ENCODE measurements at places on chromosomes 3 and 15.

DNA sequence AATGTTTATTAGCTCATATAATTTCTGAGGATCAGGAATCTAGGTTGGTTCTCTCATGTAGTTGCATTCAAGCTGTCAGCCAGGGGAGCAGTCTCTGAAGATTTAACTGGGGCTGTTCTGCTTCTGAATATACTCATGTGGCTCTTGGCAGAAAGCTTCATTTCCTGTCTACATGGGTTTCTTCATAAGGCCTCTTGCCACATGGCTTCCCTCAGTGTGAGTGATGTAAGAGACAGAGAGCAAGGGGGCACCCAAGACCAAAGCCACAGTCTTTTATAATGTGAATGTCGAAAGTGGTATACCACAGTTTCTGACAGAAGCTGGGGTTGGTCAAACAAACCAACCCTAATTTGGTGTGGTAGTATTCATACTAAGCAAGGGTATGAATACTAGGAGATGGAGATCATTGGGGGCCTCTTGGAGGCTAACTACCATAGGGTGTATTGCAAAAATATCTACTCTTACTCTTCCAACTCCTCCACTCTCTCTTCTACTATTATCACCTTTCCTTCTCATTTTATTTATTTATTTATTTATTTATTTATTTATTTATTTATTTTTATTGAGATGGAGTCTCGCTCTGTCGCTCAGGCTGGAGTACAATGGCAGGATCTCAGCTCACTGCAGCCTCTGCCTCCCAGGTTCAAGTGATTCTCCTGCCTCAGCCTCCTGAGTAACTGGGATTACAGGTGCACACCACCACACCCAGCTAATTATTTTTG lies 123.8 kb downstream of the B3GALNT1 start:
- DNase-seq: no peak

- no peak for DNase-seq
Observed at GRCh38 chr15:44593042-44593736, 56.2 kb downstream of the EIF3J start.

- DNase-seq: no peak
Observed at GRCh38 chr3:160808838-160809237, 52.8 kb downstream of the PPM1L start.

DNA sequence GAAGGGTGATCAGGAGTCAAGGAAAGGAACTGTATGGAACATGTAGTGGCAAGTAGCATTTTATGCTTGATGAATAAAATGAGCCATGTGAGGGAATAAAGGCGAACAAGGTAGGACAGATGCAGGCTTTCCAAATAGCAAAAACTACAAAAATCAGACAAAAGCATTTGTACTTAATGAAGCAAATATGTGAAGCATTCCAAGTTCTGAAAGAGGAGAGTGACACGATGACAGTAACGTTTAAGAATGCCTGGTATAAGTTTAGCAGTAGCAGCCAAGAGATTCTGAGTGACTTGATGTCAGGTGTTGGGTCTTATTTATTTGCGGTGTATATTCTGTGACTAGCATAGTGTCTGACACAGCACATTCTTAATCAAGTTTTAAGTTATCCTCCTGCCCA lies 408.2 kb upstream of the RASGRP1 start:
- DNase-seq: no peak

GRCh38 chr15:68137096-68137495 lies 68.0 kb downstream of the CALML4 start:
- DNase-seq: no peak

DNA sequence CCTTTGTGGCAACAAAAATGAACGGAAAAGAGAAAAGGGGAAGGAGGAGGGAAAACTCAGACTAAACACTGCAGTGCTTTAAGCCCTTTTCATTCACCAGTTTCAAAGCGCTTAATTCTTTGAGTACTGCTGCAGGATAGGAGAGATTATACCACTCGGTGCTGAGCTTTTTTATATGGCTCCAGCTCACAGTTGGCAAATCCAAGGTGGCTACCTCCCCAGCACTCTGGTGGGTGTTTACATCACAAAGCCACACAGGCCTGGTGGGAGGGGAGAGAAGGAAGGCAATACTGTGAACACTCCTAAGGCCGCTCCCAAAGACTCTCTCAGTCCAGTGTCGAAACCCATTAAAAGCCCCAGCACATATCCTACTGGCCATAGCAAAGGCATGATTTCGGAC lies 191.4 kb downstream of the STT3B start:
- DNase-seq: no peak

DNA sequence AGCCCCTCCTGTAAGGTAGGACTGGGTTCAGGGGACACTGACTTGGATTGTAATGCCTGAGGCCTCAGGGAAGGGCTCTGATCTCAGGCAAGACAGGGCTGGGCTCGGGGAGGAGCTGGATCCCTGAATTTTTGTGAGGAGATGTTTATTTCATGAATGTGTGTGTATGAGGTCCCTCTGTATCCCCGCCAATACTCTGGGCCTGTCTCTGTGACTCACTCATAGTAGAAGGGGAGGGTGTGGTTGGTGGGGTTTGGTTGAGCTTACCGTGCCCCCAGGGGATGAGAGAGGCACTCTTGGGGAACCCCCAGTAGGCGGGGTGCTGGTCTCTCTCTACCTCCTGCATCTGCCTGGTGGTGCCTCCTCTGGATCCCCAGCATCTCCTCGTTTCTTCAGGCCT lies 28.1 kb downstream of the RPSA start:
- DNase-seq: no peak

DNA sequence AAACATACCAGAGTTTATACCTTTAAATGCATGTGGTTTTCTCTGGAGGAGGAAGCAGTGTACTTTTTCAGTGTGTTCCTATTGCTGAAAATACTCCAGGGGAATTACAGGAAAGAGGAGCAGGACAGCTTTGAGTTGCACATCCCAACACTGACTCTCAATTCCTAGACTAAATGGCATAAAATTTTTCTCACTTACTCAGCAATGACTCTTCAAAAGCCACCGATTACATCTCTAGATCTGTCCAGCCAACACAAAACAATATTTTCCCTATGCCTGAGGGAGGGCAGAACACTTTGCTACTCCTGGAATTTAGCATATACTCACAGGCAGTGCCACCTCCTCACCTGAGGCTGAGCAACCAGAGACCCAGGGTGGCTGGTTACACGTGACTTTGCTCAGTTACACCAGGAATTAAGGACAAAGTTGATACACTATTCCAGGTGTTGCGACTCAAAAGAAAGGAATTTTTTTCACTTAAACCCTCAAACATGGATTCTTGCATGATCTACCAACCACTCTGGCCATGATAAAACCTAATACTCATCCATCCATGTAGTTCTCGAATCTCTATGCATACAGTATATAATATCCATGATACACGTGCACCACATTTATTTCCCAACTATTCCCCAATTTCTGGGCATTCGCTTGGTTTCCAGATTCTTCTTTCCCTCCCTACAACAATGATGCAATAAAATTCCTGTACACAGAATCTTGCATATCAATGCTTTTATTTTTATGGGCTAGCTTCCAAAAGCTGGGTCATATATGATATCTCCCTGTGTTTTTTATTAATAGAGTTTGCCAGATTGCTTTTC lies 194.6 kb downstream of the THRB start:
- DNase-seq: peak; percentile 26
